ENCODE measurements at places on chromosomes 16 and 17.

- DNase-seq: no peak
Observed at GRCh38 chr17:2157675-2158395, 102.9 kb downstream of the HIC1 start.

DNA sequence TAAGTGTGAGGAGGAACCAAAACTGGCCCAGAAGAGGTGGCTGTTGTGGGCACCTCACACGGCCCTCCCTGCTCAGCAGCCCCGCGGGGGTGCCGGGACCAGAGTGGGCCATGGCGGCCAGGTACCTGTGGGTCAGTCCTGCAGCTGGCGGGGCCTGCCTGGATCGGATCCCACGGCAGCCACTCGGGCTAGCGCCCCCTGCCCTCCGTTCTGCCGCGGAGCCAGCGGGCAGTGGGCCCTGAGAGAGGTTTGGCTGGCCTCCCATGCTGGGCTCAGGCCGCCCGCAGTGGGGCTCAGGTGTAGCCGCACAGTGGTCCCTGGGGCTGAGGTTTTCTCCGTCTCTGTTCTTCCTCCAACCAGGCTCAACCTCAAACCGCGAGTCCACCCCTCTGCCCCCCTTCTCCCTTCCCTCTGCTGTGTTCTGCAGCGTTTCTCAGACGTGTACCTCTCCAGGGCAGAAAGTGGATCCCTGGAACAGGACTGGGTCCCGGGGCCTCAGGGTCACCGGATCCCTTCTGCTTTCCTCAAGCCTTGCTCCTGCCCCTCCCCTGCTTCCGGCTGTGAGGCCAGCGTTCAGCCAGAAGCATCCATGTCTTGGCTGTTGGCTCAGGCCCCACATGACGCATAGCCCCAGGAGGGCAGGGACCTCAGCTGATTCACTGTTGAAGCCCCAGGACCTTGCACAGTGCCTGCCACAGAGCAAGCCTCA, 28.6 kb upstream of the ITGA3 start:
- no peak for DNase-seq

GRCh38 chr17:40828454-40829044, 6.1 kb upstream of the KRT10 start:
- DNase-seq: no peak

DNA sequence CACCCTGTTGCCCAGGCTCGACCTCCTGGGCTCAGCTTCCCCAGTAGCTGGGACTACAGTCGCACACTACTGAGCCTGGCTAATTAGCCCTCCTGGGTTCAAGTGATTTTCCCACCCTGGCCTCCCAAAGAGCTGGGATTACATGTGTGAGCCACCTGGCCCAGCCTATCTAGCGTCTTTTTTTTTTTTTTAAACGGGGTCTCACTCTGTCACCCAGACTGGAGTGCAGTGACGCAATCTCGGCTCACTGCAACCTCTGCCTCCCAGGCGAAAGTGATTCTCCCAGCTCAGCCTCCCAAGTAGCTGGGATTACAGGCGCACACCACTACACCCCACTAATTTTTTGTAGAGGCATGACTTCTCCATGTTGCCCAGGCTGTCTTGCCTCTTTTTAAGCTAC, 33.3 kb downstream of the GLG1 start:
- no peak for DNase-seq

GRCh38 chr17:50146927-50147665, 3.4 kb downstream of the PPP1R9B start:
- peak; percentile 56 for DNase-seq

GRCh38 chr17:46943218-46943500, 20.2 kb downstream of the GOSR2 start:
- DNase-seq: no peak

DNA sequence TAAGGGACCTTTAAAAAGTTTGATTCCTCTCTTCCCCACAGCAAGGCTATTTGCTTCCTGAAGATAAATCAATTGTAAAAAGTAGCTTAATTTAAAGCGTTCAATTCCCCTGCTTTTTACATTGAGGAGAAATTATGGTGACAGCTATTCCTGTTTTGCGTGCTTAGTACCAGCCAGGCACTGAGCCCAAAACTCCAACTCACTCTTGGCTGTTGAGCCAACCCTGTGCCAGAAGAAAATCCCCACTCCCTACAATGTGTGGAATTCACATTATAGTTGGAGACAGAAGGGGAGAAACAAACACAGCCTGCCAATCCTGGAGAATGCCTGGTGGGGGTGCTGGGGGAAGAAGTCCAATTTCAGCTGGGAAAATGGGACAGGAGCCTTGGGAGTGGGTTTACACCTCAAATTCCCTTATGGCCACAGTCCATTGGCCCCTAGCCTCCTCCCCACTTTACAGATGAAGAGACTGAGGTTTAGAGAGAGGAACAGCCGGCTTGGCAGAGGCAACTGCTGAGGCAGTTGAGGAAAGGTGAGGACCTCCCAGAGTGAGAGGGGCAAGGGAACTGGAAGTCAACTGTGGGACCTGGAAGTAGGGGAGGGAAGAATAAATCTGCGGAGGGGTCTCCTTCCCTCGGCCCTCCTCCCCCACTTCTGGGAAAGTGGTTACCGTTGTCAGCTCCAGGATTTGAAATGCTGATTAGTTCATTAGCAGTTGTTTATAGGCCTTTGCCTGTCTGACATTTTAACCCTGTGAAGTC, 26.1 kb downstream of the CDH1 start:
- DNase-seq: no peak

- DNase-seq: no peak
Observed at GRCh38 chr17:67040652-67041051, 3.7 kb upstream of the CACNG1 start.

- DNase-seq: no peak
Observed at GRCh38 chr17:40540448-40540847, 24.8 kb downstream of the CCR7 start.

DNA sequence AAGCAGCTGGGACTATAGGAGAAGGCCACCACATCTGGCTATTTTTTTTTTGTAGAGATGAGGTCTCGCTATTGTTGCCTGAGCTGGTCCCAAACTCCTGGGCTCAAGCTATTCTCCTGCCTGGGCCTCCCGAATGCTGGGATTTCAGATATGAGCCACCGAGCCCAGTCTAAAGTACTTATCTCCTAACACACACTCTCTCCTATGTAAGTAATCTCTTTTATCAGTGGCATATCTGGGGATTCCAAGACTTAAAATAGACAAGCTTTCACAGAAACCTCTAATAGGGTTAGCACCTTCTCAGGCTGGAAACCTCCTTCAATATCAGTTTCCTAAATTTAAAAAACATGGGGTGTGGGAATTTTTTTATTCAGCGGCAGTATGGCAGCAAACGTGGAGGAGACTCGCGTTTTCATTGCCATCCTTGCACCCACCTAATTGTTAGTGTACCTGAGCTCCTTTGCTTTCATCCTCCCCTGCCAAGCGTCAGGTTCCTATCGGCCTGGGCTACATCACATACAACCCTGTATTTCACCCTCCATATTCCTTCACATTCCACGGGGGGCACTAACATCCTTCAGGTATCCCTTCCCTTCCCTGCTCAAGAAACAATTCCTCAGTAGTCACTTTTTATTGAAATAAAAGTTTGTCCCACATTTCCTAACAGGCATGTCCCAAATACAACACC, 1.1 kb downstream of the EZH1 start:
- DNase-seq: no peak

DNA sequence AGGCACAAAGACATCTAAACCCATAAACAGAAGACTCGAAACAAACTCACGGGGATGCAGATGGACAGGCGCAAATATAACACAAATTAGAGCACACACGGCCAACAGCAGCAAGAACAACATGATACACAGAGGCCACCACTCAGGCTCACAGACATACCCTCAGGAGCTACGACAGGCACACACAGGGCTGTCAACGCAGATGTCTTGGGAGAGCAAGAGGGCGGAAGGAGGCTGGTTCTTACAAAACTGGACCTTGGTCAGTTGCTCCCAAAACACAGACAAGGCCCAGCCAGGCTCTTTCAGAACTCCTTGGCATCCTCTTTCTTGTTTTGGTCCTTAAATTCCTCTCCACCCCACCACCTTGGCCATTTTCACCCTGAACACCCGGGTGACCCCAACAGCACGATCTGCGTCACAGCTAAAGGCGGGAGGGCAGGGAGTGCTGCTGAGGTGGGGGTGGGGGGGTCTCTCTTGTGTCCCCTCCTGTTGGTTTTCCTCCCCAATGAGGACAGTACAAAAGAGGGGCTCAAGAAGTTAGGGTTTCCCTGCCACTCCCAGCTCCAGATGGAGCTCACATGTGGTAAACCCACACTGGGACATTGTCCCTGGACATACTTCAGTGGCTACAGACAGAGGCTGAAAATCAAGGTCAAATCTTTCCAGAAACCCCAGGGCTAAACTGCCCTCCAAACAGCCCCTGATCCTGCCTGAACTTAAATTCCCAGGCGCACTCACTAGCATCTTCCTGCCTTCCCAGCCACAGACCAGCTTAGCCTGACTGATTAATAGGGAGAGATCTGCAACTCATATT, 221.3 kb downstream of the C16orf78 start:
- DNase-seq: no peak

DNA sequence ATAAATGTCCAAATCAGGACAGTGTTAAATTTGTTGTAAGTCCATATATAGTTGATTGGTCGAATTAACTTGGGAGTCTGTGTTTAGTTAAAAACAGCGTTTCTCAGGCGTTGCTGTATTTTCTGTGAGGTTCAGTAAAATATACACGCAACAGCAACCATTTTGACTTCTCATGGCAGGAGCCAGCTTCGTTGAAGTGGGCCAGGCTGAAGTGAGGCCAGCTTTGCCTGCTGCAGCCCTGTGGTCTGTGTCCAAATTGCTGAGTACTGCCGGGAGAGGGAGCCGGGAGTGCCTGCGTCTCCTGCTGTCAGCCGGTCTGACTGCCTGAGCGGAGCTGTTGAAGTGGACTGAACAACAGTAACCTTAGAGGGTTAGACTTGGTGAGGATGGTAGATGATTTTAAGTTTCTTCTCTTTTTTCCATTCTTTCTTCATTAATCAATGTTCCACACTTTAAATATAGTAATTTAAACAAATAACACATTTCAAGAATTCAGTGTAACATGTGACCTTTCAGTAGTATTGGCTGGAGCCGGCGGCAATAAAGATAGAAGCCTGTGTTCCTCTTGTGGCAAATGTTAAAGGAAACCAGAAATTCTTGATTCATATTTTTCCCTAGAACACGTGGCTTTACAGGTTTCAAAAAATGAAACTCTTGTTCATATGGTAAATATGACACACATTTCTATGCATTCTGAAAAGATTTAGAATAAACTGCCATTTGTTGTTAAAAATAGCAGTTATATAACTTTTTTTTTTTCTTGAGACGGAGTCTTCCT, 37.0 kb upstream of the ZNF750 start:
- no peak for DNase-seq

DNA sequence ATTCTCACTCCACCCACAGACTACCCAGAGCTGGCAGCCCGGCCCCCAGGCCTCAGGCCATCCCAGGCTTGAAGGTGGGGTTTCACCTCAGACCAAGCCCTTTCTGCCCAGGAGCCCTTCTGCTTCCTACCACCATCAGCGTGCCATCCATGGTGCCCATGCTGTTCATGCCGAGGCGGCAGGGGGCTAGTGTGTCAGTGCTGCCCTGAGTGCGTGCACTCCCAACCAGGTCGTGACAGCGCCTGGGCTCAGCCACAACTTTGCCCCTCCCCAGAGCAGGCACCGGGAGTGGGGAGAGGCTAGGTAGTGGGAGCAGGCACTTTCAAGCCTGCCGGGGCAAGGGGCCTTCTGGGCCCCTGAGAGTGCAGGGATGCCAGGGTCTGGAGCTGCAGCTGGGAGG, 8.5 kb downstream of the B3GNT9 start:
- no peak for DNase-seq

DNA sequence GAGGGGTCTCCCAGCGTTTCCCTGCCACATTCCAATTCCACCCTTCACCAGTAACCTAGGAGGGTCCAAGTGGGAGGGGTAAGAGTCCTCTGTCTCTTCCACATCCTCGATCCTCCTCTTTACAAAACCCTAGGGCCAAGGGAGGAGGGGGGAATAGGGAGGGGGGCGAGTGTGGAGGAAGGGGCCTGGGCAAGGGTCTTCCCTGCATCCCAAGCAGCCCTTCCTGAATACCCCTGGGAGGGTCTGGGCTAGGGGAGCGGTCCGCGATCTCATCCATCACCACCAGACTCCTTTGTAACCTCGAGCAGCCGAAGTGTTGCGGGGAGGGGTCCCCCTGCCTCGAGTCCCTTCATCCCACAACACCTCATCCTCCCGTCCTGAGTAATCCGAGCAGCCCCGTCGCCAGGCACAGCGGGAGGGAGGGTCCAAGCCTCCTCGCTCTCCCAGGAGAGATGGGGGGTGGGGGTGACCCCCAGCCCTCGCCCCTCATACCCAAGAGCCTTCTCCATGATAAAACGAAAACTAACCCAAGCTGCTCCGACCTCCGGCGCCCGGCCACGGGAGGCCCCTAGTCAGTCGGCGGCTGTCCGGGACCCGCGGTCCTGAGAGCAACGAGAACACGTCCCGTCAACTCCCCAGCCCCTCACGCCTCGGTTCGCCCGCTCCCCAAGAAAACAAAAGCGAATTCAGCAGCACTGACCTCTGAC, 502 bp downstream of the SMPD3 start:
- no peak for DNase-seq

DNA sequence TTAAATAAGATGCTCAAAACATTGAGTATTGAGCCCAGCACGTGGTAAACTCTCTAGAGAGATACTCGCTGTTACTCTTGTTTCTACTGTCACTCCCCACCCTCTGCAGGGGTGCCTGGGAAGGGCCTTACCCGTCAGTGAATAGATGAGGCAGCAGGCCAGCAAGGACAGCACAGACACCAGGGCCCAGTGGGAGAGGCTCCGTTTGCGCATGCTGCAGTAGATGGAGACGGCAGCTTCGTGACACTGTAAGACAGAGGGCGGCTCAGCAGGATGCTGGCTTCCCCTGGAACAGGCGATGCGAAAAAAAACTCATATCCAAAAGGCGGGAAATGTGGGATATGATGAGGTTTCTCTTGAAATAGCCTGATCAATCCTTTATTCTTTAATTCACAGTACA, 20.0 kb downstream of the SLC38A8 start:
- no peak for DNase-seq

- no peak for DNase-seq
Observed at GRCh38 chr17:19411631-19412030, 599 bp downstream of the RNF112 start.

DNA sequence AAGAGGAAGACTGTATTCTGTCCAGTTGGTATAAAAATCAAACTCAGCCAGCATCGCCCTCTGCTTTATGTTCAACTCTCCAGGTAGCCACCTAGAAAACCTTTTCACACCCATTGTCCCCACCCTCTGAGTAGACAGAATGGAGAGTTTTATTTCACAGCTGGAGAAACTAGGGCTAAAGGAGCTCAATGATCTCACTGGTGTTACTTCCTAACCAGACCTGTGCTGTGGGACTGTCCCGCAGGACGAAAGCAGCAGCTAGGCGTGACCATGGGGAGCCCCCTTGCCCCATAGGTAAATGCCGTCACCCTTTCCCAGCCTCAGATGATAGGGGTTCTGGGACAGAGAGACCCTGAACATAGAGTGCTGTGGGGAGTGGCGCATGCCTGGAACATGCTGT, 67.7 kb downstream of the CYLD start:
- peak; percentile 30 for DNase-seq

- DNase-seq: no peak
Observed at GRCh38 chr16:55941552-55941951, 66.4 kb upstream of the CES5A start.

DNA sequence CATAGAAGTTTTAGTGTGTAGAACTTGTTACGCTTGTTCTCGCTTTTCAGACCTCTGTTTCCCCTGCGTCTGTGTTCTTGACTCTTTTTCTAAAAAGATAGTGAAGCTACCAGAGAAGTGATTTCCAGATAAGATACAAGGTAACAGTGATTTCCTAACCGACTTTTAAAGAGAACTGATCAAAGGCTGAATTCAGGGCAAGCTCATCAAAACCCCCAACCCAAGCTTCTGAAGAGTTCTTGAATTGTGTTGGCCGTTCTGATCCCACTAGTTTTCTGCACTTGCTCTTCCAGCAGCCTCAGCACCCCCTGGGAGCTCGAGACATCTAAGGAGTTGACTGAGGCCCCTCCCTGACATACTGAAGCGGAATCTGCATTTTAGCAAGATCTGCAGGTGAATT, 12.7 kb upstream of the NSMCE1 start:
- no peak for DNase-seq
